ENCODE measurements at places on chromosomes 12 and 14. TPM values are rescaled to one million over a fixed set of nuclear protein-coding genes. Genes with fewer than 3 reads are reported as not detected.

DNA sequence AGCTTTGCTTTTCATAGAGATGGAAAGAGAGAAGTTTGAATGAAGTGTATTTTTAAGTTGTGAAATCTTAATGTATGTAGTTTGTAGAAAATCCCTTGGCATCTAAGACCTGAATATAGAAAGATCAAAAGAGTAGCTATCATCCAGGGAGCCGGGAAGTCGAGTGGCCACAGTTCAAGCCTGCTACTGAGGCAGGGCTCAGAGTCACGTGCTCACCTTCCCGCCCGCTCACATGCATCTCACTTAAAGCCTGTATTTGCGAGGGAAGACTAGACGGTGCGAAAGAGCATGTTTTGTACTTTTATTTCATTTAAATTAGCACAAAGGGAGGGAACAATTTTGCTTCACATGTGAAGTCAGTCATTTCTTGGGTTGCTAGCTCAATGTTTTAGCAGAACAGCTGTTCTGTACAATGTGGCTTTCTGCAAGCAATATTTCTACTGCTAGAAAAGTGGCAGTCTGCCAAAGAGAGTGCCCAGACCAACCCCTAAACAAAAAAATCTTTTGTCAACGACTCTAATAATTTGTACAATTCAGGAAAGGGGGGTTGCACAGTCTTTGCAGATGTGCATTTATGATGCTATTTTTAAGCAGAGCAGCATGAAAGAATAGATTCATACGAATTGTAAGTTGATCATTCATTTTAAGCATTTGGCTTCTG is 290.7 kb downstream of the NPAS3 start:
- no peaks in the 10 kb centered on the region for H3K27me3 ChIP-seq
- DNase-seq, result no peak
- no peak overlapping the region for H3K4me3 ChIP-seq
- H3K27ac ChIP-seq, result no peak overlapping the region

The KRT6A gene
- polyA plus RNA-seq, result 0.13 TPM

The KRT73 gene
- not detected for polyA plus RNA-seq

The FSCB gene
- not detected for polyA plus RNA-seq

DNA sequence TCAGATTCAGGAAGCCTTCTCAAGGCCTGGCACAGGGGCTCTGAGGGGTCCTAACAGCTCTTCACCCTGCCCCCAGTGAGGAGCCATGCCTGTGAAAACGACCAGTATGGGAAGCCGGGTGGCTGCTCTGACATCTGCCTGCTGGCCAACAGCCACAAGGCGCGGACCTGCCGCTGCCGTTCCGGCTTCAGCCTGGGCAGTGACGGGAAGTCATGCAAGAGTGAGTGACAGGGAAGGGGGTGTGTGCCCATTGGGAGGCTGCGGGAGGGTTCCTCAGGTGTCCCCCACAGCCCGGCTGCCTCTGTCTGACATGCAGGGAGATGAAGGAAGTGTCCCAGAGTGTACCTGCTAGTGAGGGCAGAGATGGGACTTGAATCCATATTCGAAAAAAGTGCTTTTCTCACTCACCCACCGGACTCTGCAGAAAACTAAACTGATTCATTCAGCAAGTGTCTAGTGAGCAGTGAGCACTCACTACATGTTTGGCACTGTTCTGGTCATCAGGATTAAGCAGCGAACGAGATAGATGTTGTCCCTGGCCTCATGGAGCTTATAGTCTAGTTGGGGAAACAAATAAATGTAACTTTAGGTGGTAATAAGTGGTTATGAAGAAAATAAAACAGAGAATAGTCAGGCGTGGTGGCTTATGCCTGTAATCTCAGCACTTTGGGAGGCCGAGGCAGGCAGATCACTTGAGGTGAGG is 9.4 kb upstream of the LRP1-AS start:
- H3K4me3 ChIP-seq, result no peak overlapping the region
- H3K36me3 ChIP-seq, result peaks cover 81% of the 10 kb centered on the region
- DNase-seq, result no peak
- H3K4me1 ChIP-seq, result peaks cover 38% of the 10 kb centered on the region
- no peak overlapping the region for H3K27ac ChIP-seq
